Activated T-helper 17 cell treated with anti-CD3 and anti-CD28 coated beads, Interleukin-2, amount 50 U/mL, for 72 hours (primary cell): ENCODE measurements at places on chromosomes 4 and X. TPM values are rescaled to one million over a fixed set of nuclear protein-coding genes. Genes with fewer than 3 reads are reported as not detected.

DNA sequence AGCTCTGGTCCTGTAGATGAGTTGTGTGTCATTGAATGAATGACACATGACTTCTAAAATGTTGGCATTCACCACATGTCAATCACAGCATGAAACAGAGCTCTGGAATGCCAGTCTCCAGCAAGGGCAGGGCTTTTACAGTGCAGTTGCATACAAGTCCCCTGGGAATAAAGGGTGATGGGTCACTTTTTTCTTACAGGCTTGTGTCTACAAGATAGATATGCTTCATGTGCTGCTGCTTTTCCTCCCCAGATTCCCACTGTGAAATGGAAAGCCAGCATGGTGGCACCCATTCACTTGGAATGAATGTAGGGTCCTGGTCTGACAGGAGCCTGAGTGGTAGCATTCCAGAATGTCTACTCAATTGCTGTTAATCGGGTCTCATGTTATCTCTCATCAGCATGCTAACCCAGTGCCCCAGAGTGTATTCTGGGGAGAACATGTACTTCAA lies 159.1 kb upstream of the KIT start:
- no peak overlapping the region for H3K27ac ChIP-seq
- ATAC-seq = no peak
- H3K4me3 ChIP-seq = no peak overlapping the region
- no peaks in the 10 kb centered on the region for H3K36me3 ChIP-seq
- H3K4me1 ChIP-seq = no peaks in the 10 kb centered on the region
- peaks cover 5% of the 10 kb centered on the region for H3K27me3 ChIP-seq

- no peaks in the 10 kb centered on the region for H3K4me1 ChIP-seq
- no peak overlapping the region for H3K4me3 ChIP-seq
- no peaks in the 10 kb centered on the region for H3K27me3 ChIP-seq
- H3K27ac ChIP-seq = no peak overlapping the region
These were observed 509.7 kb downstream of the SMARCA1 start for GRCh38 chrX:129013574-129013973.

- no peak overlapping the region for H3K27ac ChIP-seq
- H3K4me1 ChIP-seq = no peaks in the 10 kb centered on the region
These were observed 457.4 kb downstream of the CENPC start for GRCh38 chr4:67087897-67088296.

DNA sequence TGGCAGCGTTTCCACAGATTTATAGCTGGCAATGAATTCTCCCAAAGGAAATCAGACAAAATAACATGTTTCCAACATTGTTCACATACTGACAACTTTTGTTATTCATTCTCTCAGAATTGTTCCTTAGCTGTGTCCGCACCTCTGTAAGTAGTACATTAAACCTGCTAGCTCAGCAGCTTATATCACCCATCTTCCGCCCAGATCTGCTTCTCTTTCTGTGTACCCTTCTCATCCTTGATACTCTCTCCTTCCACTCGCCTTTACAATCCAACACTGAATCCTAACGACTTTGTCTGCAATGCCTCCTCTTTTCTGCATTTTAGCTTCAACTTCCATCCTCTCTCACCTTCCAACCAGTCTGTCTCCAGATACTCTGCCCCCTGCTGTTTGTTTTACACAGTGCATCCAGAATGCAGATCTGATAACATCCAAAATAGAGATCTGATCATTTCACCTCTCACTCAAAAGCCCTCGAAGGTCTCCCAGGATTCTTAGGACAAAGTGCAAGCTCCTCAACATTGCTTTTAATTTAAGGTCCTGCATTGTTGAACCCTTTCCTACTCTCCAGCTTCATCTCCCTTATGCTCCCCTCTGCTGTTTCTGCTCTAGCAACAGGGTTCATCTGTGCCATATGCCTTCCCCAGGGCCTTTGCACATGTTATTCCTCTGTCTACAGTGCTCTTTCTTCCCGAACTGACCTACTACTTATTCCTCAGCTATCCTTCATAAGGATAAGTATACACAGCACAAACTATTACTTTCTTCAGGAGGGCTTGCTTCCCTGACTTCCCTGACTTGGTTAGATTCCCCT lies 67.3 kb upstream of the VBP1 start:
- H3K36me3 ChIP-seq = no peaks in the 10 kb centered on the region
- no peak overlapping the region for H3K4me3 ChIP-seq
- no peaks in the 10 kb centered on the region for H3K27me3 ChIP-seq
- no peaks in the 10 kb centered on the region for H3K4me1 ChIP-seq
- peak; percentile 40 for ATAC-seq

- H3K4me3 ChIP-seq = no peak overlapping the region
- no peak overlapping the region for H3K27ac ChIP-seq
- H3K4me1 ChIP-seq = no peaks in the 10 kb centered on the region
- H3K27me3 ChIP-seq = peaks cover 17% of the 10 kb centered on the region
- ATAC-seq = no peak
These were observed 158.1 kb downstream of the FHIP1A start for GRCh38 chr4:151567056-151567455.

- no peak overlapping the region for H3K27ac ChIP-seq
- H3K4me3 ChIP-seq = no peak overlapping the region
- no peaks in the 10 kb centered on the region for H3K4me1 ChIP-seq
- no peaks in the 10 kb centered on the region for H3K36me3 ChIP-seq
These were observed 142.5 kb upstream of the MED14 start for GRCh38 chrX:40877887-40878286.

GRCh38 chr4:8098506-8098905 lies 60.1 kb downstream of the ABLIM2 start:
- H3K27me3 ChIP-seq = no peaks in the 10 kb centered on the region
- H3K27ac ChIP-seq = no peak overlapping the region
- no peaks in the 10 kb centered on the region for H3K4me1 ChIP-seq
- ATAC-seq = no peak
- no peak overlapping the region for H3K4me3 ChIP-seq

- ATAC-seq = no peak
- H3K36me3 ChIP-seq = peaks cover 89% of the 10 kb centered on the region
- no peaks in the 10 kb centered on the region for H3K4me1 ChIP-seq
- H3K27me3 ChIP-seq = no peaks in the 10 kb centered on the region
These were observed 30.0 kb downstream of the RCHY1 start for GRCh38 chr4:75484190-75484589.

DNA sequence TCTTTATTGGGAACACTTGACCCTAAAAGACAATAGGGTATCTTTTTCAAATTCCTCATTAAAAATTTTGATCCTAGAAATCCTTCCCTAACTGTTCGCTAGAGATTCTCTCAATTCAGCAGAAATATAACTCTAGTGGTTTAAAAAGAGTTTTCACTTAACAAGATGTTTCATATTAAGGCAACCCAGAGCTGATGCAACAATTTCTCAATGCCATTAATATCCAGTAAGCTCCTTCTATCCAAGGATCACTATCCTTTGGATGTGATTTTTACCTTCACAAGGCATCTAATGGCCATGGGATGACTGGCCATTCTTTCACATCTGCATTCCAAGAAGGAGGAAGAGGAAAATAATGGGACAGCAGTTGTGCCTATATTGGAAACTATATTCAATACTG lies 183.4 kb downstream of the ANKRD50 start:
- H3K4me3 ChIP-seq = no peak overlapping the region
- no peak for ATAC-seq
- no peaks in the 10 kb centered on the region for H3K27me3 ChIP-seq

DNA sequence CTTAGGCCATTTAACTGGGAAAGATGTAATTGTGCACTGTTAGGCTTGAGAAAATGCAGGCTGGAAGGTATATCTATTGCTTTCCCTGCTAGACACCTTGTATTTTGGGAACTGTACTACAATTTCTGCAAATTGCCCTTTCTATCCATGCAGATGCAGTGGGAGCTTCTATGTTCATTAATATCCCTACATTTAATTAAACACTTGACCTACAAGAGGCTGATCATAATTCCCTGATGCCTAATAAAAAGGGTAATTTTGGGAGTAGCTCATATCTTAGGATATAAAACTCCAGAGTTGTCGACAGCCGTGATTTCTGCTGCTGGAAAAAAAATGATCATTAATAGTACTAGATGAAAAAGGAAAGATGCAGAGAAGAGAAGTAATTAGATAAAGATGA lies 19.7 kb downstream of the DTHD1 start:
- H3K4me3 ChIP-seq = no peak overlapping the region
- H3K36me3 ChIP-seq = no peaks in the 10 kb centered on the region
- H3K4me1 ChIP-seq = peaks cover 4% of the 10 kb centered on the region
- H3K27me3 ChIP-seq = no peaks in the 10 kb centered on the region

- no peaks in the 10 kb centered on the region for H3K36me3 ChIP-seq
- H3K27ac ChIP-seq = no peak overlapping the region
- no peaks in the 10 kb centered on the region for H3K4me1 ChIP-seq
- no peak for ATAC-seq
- H3K4me3 ChIP-seq = no peak overlapping the region
These were observed 274.4 kb upstream of the ARX start for GRCh38 chrX:25290132-25290531.

- H3K27me3 ChIP-seq = no peaks in the 10 kb centered on the region
- H3K27ac ChIP-seq = no peak overlapping the region
- no peak overlapping the region for H3K4me3 ChIP-seq
These were observed 896.1 kb downstream of the CENPC start for GRCh38 chr4:66649236-66649635.

GRCh38 chrX:109327251-109327650 lies 154.6 kb downstream of the GUCY2F start:
- H3K36me3 ChIP-seq = no peaks in the 10 kb centered on the region
- H3K4me1 ChIP-seq = no peaks in the 10 kb centered on the region
- H3K27ac ChIP-seq = no peak overlapping the region
- H3K4me3 ChIP-seq = no peak overlapping the region
- H3K27me3 ChIP-seq = no peaks in the 10 kb centered on the region

- H3K36me3 ChIP-seq = no peaks in the 10 kb centered on the region
- no peaks in the 10 kb centered on the region for H3K4me1 ChIP-seq
- peaks cover 9% of the 10 kb centered on the region for H3K27me3 ChIP-seq
- no peak overlapping the region for H3K27ac ChIP-seq
These were observed 166.8 kb downstream of the SHROOM3 start for GRCh38 chr4:76601791-76602190.

DNA sequence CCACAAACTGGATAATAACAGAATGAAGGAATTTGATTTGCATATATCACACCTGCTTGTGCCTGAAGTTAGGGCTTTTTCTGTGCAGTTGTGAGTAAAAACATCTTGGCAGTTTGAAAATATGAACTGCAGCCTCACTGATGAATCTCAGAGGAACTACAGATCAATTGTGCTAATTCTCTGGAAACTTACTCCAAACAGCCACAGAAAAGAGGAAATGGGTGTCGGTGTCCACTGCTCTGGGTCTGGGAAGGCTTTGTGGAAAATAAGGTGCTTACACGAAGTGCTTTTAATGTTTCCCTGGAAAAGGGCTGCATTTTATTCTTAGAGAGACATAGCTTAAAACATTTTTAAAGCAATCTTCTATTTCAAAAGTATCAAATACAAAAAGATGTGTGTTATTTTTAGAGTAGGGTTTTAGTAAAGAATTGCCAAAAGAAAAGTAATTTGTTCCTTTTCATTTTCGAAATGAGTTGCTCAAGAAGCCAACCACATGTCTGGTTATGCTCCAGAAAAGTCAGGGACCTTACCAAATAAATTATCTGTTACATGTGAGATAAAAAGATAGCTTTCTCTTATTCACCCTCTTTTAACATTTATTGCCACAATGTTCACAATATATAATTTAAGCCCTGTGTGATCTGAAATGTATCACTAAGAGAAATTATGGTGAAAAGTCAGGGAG lies 240.1 kb downstream of the FRAS1 start:
- no peaks in the 10 kb centered on the region for H3K4me1 ChIP-seq
- no peak overlapping the region for H3K4me3 ChIP-seq
- peaks cover 4% of the 10 kb centered on the region for H3K27me3 ChIP-seq
- H3K27ac ChIP-seq = no peak overlapping the region
- H3K36me3 ChIP-seq = no peaks in the 10 kb centered on the region

GRCh38 chrX:107440187-107440586 lies 9.3 kb upstream of the FRMPD3 start:
- H3K36me3 ChIP-seq = no peaks in the 10 kb centered on the region
- H3K4me3 ChIP-seq = no peak overlapping the region
- no peak overlapping the region for H3K27ac ChIP-seq
- ATAC-seq = no peak
- no peaks in the 10 kb centered on the region for H3K4me1 ChIP-seq
- peaks cover 7% of the 10 kb centered on the region for H3K27me3 ChIP-seq

- no peaks in the 10 kb centered on the region for H3K36me3 ChIP-seq
- no peak overlapping the region for H3K4me3 ChIP-seq
- no peaks in the 10 kb centered on the region for H3K4me1 ChIP-seq
- no peaks in the 10 kb centered on the region for H3K27me3 ChIP-seq
- peak; percentile 83 for ATAC-seq
These were observed 13.2 kb downstream of the CLNK start for GRCh38 chr4:10671366-10671765.

- no peak overlapping the region for H3K27ac ChIP-seq
- peak; percentile 92 for ATAC-seq
- no peaks in the 10 kb centered on the region for H3K36me3 ChIP-seq
- peaks cover 10% of the 10 kb centered on the region for H3K27me3 ChIP-seq
These were observed 43.4 kb downstream of the SHROOM2 start for GRCh38 chrX:9829308-9830267.

- H3K4me1 ChIP-seq = peaks cover 31% of the 10 kb centered on the region
- H3K27me3 ChIP-seq = no peaks in the 10 kb centered on the region
- ATAC-seq = peak; percentile 56
- H3K4me3 ChIP-seq = peak overlapping the region; percentile 84
- H3K36me3 ChIP-seq = no peaks in the 10 kb centered on the region
These were observed 323.6 kb downstream of the BCOR start for GRCh38 chrX:39773923-39774773.

DNA sequence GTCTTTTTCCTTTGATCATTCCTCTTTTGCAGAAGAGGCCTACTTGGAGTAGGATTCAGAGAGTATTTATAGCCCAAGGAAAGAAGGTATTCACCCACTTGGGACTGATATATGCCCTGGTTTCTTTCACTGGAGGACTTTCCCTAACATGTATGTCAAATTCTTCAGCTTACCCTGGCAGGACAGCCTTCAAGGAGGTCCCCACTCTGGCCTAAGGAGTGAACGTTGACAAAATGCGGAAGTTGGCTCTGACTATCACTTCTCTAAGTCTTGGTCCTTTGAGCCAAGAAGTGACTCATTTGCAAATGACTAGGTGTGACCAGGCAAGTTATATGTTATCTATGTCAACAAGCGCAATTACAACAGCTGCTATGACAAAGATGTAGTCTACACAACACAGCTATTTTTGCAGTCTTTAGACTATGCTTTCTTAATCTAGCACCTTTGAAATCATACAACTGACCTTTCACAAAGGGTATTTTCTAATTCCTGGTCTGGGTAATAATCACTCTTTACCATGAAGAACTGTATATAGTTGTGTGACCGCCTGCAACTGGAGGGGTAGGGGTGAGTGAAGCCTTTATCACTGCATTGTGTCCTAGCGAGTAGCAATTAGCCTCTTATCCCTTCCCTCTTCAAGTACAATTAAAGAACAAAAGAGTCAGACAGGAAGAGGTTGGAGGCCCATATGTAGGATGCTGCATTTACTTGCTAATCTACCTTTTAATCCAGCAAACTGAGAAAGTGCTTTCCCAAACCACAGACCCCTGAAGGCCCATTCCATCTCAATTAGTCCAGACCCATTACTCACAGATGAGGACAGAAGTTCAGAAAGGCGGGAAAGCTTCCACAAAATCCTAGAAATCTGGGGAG lies 50.1 kb downstream of the RASGEF1B start:
- H3K36me3 ChIP-seq = peaks cover 12% of the 10 kb centered on the region
- H3K4me3 ChIP-seq = no peak overlapping the region
- H3K4me1 ChIP-seq = no peaks in the 10 kb centered on the region
- peak; percentile 39 for ATAC-seq

- H3K4me3 ChIP-seq = no peak overlapping the region
- H3K27ac ChIP-seq = no peak overlapping the region
- no peak for ATAC-seq
- H3K36me3 ChIP-seq = no peaks in the 10 kb centered on the region
These were observed 377.0 kb downstream of the ZNF674 start for GRCh38 chrX:46168254-46168653.

The PHOX2B gene
- not detected for total RNA-seq

The NAT8L gene
- total RNA-seq = 0.22 TPM

The KCNE5 gene
- 0.19 TPM for total RNA-seq

The EREG gene
- total RNA-seq = not detected

The DIPK2B gene
- total RNA-seq = not detected

The ATP2B3 gene
- not detected for total RNA-seq

The TAF7L gene
- not detected for total RNA-seq

The MTCP1 gene
- total RNA-seq = 18.3 TPM

The DGAT2L6 gene
- not detected for total RNA-seq
